ENCODE measurements at places on chromosomes 16 and 17.

DNA sequence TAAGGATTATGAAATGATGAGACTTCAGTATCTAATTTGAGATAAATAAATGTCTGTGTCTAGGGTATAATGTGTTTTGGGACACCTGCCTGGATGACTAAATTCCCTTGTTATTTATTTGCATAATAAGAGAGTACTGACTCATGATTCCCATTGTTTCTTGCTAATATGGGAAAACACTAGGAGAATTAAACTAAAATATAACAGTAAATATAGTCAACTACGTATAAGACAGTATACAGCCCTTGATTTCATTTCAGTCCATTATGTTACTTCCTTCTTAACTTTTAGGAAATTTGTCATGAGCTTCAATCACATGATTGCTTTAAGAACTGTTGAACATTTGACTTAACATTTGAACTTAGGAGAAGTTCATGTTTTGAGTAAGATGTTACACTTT, 62.4 kb downstream of the VMP1 start:
- DNase-seq: no peak

DNA sequence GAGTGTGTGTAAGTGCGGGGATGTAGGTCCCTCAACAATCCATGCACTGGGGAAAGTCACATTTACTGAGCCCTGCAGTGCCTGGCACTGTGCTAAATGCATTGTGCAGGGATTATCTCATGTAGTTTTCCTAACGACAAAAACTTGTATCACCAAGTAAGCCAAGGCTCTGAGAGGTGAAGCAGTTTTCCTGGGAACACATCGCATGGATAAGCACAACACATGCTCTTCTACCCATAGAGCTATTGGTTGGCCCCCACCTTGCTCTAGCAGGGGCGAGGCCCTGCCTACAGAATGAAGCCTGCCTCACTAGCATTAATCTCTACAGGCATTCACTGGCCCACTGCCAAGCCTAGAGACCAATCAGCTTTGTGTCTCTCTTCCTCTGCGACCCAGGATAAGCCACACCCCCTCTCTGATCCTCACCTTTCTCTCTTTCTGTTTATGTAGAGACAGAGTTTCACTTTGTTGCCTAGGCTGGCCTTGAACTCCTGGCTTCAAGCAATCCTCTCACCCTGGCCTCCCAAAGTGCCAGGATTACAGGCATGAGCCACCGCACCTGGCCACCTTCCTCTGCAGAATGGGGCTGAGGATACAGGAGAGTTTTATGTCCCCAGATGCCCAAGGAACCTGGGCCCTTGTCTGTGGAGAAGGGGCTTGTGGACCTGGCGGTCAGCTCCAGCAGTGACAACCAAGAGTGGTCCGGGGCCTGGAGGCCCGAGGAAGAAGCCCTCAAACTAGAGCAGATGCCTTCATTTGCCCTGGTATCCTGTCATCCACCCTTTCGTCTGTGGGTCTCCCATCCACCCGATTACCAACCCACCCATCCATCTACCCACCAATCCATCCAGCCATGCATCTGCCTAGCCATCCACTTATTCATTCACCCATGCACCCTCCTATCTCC, 12.8 kb downstream of the CDH16 start:
- no peak for DNase-seq

- DNase-seq: peak; percentile 59
Observed at GRCh38 chr16:88882358-88883030, 16.0 kb upstream of the PABPN1L start.

DNA sequence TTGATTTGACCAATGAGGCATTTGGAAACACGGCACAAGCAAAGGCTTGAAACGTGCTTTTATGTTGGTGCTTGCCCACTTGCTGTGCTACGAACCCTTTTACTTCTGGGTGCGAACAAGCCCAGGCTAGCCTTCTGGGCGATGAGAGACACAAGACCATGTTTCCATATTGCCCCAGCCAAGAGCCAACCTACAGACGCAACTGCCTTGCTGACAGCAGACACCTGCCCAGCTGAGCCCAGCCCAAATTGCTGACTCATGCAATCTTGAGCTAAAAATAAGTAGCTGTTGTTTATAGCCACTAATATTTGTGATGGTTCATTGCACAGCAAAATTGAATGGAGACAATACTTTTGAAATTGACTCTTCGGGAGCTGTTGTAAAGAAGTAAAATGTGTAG, 464.5 kb downstream of the WWOX start:
- DNase-seq: no peak

- no peak for DNase-seq
Observed at GRCh38 chr17:75697651-75698291, 23.5 kb upstream of the ITGB4 start.

- peak; percentile 24 for DNase-seq
Observed at GRCh38 chr16:27539120-27539519, 10.6 kb downstream of the GTF3C1 start.

DNA sequence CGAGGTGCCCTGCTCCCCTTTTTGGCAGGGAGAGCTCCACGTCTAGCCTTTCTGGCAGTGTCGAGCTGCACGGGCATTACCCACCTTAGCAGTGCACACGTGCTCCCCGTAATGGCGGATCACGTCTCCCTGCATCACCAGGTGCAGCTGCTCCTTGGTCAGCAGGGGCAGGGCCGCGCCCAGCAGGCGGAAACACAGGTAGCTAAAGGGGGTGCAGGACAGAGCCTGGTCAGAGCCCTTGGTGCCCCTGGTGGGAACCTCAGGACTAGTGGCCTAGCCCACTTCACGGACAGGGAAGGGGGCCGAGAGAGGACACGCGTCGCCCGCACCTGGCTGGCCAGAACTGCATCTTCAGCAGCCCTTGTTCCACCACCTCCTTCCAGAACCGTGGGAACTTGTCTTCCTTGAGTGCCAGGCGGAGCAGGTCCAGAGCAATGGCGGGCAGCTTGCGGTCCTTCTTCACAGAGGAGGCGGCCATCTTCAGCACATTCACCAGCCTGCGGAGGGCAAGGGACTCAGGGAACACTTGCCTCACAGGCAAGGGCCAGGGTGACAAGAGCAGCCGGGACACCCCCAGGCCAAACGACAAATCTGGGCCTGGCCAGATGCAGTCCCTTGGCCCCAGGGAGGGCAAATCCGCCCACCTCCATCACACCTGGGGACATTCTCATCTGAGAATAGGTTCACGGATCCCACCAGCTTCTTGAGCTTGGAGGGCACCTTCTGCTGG, 3.2 kb downstream of the MYBBP1A start:
- no peak for DNase-seq

DNA sequence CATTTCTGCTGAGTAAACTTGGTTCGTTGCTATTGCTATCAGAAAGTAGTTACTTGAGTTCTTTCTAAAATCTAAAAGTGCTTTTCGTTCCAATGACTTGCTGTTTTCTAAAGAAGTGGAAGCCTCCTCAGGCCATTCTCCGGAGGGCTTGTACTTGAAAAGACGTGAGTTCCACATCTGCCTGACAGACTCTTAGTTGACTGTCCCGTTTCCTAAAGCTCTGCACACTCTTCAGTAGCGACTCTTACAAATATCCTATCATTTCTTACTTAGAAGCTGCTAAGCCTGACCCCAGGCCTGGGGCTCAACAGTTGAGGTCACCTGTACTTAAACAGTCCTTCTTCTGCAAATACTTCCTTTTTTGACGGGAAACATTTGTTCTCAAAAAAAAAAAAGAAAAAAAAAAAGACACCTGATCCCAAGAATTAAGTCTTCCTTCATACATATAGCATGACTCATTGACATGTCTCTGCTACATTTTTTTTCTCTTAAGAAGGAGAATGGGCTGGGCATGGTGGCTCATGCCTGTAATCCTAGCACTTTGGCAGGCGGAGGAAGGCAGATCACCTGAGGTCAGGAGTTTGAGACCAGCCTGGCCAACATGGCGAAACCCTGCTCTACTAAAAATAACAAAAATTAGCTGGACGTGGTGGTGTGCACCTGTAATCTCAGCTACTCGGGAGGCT, 61.5 kb downstream of the DHRS7C start:
- DNase-seq: no peak

- no peak for DNase-seq
Observed at GRCh38 chr16:81846105-81846504, 67.0 kb downstream of the PLCG2 start.

DNA sequence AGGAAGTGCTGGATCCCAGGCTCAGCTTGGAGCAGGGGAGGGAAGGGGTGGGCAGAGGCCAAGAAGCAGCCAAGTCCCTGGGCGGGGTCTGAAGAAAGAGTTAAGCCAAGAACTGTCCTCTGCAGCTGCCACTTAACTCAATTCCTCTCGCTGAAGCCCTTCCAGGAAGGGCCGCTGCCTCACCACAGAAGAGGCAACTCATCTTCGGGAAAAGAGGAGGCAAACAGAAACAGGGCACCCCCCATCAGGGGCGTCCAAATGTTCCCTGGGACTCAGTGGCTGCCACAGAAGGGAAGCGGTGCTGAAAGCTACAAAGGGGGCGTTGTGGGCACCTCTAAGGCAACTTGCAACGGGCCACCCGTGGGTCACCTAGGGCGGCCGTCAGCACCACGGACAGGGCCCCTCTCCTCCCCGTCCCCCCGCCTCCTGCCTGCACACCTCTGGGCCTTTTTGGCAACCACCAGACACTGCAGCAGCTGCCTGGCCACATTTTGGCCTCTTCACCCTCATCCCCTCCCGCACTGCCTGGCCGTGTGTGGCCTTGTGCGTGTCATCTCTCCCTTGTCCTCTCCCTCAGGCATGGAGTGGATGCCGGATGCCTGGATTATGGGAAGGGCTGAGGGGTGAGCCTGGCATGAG, 2.5 kb downstream of the TLCD3B start:
- DNase-seq: no peak

DNA sequence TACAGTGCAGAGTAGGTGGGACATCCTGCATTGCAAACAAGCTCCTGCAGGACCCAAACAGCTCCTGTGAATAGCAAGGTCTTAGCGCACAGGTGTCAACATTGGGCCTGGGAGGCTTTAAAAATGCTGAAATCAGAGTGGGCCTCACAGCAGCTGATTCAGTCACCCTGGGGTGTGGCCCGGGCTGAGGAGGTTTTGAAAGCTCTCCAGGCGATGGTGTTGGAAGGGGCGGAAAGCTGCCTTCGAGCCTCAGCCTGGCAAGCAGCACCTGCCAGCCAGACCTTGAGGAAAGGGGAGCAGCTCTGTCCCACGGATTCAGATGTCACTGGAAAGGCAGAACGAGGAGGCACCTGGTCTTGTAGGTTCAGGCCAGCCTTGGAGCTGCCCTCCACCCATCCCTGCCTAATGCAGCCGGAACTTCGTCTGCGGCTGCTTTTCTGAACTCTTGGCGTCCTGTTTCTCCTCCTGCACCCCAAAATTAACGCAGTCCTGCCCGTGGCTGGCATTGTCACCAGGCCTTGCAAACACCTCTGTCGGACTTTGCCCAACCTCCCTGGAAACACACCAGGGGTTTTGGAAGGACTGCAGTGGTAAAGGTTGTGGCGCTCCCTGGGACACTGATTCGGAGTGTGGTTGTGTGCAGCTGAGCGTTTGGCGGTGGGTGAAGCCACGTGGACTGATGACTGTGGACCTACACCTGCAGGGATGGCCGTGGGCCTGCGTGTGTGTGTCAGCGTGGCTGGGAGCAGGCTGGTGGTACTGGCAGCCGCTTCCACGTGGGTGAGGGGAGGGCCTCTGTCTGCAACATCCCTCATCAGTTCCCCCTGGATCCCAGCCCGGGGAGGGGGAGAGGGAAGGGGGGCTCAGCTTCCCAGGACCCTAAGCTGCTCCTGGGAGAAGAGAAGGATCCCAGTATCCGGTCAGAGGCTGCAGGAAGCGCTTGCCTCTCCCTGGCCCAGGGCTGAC, 3.4 kb downstream of the NECAB2 start:
- DNase-seq: no peak

DNA sequence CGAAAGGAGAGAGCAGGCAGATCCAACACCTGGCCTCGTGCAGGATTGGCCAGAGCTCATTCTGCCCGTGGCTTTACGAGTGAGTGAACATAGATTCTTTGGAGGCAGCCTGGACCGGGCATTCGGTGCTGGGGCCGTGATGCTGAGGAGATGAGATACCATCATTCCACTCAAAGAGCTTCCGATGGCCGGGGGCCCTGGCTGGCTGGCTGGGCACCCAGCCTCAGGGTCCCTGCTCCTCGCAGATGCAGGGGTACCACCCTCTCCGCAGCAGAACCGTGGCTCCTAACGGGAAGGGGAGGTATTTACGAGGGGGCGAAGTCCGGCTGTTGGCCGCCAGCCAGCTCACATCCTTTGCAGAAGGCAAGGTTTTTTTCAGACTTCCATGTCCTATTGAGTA, 66.1 kb upstream of the FOXF1 start:
- DNase-seq: no peak

- no peak for DNase-seq
Observed at GRCh38 chr16:57424583-57424982, 20.0 kb downstream of the CCL17 start.

DNA sequence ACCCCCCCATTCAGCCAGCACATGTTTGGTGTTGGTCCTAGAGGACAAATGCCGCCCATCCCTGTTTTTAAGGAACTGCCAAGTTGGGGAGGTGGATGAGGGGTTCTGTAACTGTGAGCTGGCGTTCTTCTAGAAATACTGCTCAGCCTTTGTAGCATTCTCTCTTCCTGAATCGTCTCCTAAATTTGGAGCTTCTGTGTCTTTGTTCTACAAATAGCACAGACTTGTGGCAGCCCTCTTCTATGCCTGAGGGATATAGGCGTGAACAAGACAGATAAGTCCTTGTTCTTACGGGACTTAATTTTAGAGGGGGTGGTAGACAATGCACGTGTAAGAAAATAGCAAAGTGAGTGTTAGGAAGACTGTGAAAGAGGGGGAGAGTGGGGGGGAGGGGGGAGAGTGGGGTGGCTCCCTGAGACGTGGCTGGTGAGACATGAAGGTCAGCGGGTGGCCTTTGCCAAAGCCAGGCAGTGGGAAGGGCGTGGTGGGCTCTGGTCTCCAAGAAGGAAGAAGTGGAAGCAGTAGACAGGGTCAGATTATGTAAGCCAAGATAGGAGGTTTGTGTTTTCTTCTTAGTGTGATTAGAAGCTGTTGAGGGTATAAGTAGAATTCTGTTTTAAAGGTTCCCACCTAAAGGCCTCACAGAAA, 9.9 kb downstream of the MFSD11 start:
- no peak for DNase-seq

- DNase-seq: no peak
Observed at GRCh38 chr16:50708373-50709060, 15.1 kb downstream of the NOD2 start.

DNA sequence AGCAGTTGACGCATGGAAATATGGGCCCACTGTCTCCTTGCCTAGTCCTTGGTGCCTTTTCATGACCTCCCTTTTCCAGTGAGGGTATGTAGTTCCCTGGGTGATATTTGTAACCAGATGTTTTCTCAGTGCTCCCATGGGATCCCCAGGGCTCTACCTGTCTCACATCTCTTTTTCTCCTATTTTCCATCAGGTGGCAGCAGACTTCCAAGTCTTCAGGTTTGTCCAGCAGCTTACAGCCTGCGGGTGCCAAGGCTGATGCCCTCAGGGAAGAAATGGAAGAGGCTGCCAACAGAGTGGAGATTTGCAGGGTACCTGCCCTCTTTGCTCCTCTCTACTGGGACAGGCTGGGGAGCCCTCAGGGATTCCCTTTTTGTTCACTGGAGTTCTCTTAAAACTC, 89.1 kb downstream of the ELAC2 start:
- DNase-seq: no peak

DNA sequence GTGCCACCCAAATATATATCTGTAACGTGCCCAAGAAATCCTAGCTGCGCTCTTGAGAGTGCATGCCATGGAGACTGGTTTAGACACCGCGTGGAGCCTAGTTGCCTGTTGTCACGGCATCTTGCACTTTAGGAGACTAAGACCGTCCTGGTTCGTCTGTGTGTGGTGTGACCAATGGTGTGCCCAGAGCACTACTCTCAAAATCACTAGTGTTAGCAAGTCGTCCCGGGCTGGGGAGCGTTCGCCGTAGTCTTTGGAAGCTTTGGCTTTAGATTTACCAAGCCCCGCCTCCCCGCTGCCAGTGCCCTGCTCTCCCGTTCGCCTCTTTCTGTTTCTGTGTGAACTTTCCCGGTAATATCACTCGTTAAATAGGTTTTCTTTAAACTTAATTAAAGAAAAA, 27.0 kb downstream of the CLUH start:
- no peak for DNase-seq

All from GM06990 (cell line).